ENCODE measurements at places on chromosomes 1 and 21. TPM values are rescaled to one million over a fixed set of nuclear protein-coding genes. Genes with fewer than 3 reads are reported as not detected.

DNA sequence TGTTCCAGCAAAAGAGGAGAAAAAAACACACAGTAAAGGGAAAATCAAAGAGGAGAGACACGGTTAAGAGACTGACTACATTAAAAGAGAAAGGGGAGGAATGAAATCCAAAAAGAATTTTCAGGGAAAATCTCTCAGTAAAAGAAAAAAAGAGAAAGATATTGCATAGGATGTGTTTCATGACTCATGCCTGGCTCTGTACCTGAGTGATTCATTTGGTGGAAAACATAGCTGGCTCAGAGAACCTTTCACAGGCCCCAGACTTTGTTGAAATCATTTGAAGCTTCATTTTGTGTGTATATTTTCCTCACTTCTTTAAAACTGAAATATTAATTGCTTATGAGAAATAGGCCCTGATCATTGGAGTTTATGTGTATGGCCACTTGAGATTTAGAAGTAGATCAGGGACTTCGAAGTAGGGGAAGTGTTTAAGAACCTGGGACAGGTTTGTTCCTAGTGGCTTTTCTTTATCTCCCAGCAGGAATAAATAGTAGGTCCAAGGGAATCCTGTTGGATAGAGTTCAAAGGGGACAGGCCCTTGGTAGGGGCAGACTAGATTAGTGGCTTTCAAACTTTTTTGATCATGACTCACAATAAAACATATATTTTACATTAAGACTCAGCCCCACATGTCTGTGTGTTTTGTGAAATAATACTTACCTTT, 239.1 kb upstream of the SGIP1 start:
- DNase-seq, result no peak

DNA sequence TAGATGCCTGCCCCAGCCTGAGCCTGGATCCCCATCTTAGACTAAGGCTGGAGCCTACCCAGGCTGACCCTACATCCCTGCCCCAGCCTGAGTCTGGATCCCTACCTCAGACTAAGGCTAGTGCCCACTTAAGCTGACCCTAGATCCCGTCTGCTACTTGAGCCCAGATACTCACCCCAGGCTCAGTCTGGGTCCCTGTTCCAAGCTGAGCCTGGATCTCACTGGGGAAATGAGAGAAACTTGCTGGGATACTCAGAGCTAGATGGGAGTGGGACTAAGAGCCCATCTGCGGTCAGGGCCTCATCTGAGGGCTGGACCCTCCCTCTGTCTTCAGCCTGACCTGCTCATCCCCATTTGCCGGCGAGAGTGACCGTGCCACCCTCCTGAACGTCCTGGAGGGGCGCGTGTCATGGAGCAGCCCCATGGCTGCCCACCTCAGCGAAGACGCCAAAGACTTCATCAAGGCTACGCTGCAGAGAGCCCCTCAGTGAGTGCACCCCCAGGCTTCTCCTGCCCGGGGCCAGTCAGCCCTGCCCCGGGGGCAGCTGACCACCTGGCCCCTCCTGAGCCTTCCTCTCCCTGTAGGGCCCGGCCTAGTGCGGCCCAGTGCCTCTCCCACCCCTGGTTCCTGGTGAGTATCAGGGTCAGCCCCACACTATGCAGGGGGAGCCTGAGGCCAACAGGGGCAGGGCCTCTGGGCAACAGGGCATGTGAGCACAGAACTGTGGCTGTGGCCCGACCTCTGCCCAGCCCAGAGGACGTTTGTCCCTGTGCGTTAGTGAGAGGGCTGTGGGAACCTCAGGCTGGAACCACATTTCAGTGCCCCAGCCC, 36.8 kb downstream of the TRIM11 start:
- peak; percentile 52 for DNase-seq

- DNase-seq, result peak; percentile 80
Observed at GRCh38 chr1:220787069-220787619, 431 bp downstream of the MTARC1 start.

DNA sequence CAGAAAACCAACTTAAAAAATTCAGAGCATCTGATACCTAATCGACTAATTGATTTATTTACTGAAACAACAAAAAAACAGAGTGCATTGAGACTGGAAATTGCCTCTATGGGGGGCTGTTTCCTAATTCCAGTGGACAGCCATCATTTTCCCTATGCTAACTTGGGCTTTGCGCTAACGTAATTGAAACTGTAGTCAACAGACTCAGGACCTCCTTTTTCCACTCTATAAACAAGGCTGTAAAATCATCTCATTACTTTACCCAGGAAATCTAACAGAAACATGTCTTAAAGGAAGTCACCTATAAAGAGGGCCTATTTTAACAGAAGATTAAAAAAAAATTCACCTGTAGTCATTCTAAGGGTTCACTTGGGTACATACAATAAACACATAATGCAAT, 2.1 kb downstream of the ERG start:
- no peak for DNase-seq

DNA sequence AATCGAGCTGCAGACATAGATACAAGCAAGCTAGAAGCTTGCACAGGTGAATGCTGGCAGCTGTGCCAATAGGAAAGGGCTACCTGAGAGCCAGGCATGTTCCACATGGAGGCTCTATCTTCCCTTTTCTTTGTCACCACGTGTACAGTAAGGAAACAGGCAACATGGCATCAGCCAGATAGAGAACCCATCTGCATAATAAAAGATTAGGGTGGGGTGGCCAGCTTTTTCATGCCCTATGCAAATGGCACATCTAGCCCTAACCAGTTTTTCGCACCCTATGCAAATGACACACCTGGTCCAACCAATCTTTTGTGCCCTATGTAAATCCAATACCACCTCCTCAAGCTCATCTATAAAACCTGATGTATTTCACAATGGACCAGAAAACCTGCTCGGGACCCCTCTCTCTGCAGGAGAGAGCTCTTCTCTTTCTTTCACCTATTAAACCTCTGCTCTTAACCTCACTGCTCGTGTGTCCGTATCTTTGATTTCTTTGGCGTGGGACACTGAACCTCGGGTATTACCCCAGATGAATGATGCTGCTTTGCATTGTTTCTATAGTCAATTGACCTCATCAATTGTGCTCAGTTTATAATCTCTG, 93.9 kb downstream of the SLC30A10 start:
- DNase-seq, result no peak

DNA sequence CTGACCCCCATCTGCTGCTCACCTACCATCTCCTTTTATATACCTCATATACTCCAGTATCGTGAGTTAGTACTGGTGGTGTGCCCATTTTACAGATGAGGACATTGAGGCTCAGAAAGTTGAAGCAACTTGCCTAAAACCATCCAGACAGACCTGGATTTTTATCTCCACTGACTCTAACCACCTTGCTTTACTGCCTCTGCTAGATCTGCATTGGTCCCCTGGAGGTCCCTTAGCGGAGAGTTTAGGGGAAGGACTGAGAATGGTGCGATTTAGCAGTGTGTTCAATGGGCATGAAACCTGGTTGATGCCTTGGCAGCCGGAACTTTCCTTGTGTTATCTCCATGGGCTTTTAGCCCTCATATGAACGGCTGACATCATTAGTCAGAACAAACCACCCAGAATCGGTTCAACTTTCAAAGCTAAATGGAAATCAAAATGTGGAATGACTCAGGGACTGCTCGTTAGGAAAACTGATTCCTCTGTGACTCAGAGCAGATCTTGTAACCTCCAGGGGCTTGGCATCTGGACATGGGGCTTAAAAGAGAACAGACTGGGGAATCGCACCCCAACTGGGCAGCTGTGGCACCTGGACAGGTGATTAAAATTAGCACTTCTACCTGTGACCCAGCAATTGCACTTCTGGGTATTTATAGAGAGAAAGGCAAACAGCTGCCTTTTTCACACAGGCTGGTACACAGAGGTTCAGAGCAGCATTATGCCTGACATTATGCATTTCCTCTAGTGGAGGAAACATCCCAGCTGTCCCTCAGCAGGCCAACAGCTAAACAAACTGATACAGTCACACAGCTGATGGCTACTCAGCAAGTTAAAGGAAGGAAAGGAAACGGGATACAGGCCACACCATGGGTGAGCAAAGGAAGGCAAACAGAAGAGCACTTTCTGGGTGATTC, 25.3 kb downstream of the TMEM51 start:
- DNase-seq, result no peak

GRCh38 chr1:54475946-54476516, 69.8 kb upstream of the SSBP3 start:
- DNase-seq, result peak; percentile 83

DNA sequence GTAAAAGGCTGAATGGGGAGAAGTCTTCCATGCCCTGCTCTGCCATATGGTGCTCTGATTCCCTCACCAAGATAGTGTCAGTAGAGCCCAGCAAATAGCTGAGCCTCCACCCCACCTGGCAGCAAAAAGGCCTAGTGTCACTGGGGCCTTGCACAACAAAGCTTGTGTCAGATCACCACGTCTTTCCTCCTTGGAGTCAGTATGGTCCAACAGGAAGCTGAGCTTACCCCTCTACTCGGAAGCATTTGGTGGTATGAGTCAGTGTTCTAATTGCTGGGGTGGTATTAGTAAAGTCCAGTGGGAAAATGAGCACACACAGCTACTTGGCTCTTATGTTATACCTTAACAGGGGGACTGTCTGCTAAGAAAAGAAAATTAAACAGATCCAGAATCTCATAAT, 18.7 kb upstream of the RRP15 start:
- no peak for DNase-seq

GRCh38 chr1:160657250-160657781, 10.5 kb upstream of the SLAMF1 start:
- no peak for DNase-seq

GRCh38 chr1:151197863-151198253, 494 bp upstream of the PIP5K1A start:
- DNase-seq, result peak; percentile 35

DNA sequence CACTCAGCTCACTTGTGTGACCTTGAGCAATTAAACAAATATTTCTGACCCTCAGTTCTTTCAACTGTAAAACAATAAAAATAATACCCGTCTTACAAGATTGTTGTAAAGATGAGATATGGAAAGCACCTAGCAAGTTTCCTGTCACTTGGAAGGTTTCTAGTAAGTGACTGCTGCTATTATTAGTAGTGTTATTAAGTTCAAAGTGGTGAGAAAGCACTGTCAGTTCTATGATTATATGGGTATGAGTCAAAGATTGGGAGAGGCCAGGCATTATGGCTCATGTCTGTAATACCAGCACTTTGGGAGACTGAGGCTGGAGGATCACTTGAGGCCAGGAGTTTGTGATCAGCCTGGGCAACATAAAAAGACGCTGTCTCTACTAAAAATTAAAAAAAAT, 145.4 kb downstream of the C1orf21 start:
- no peak for DNase-seq

DNA sequence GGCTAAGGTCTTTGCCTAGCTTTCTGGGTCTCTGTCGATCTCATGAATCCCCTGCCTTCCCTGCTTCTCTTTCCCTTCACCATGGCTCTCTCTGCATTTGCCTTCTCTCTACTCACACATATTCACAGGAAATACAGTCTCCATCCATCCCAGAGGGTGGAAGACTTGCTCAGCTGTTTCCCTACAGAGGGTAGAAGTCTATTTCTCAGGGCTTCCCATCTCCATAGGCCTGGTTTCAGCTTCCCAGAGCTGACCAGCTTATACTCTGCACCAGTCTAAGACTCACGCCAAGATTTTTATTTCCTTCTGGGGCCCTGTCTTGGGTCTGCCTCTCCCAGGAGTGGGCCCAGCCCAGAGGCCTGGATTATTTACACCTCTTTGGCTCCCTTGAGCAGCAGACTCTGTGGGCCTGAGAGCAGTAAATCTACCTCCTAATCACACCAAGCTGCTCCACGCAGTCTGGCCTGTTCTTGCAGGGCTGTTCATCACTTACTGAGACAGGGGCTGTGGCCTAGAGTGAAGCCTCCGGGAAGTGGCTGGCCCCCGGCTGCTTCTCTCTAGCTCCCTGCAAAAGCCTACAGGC, 102.5 kb downstream of the PLXNA2 start:
- DNase-seq, result no peak

- no peak for DNase-seq
Observed at GRCh38 chr21:31656199-31657095, 3.0 kb upstream of the SOD1 start.

DNA sequence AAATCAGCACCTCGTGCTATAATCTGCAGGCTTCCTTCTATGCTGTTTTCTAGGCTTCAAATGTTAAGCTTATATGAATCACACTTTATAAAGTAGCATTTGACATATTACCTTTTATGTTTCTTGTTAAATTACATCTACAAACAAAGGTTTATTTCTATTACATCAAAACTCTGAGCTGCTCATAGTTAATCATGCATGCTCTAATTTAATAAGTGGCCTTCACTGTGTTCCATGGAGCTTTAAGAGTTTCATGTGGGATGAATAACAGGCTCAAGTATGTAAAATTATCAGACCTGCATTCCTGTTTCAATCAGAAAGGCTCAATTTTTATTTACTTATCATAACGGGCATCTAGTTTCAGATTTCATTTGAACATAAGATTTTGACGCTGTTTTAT, 13.0 kb downstream of the SLC19A2 start:
- DNase-seq, result no peak

GRCh38 chr1:42830631-42831030, 13.4 kb upstream of the SVBP start:
- peak; percentile 44 for DNase-seq

DNA sequence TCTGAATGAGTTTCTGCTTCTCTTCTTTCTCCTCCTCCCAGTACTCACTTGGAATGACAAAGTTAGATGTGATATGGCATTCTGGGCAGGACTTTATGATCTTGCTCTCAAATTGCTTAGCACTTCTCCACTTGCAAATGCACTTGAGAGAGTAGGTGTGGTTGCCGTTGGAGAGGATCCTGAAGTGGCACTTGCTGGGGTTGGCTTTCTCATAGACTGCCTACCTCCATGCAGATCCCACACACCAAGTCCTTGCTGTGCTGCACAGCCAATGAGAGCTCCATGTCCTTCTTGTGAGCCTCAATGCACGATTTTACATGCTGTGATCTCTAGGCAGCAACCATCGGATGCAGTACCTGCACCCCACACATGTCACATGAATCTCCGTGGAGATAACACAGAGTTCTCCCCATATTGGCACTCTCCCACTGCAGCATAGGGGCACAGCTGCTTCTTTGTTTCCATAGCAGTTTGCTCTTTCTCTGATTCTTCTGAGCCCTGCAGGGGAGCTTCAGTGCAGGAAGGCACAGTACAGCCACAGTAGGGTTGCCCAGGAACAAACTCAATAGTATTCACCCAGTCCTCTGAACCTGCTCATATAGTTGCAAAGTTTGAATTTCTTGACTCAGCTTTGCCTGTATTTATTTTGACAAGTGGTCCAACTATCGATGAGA, 45.2 kb downstream of the ZNF691 start:
- no peak for DNase-seq

DNA sequence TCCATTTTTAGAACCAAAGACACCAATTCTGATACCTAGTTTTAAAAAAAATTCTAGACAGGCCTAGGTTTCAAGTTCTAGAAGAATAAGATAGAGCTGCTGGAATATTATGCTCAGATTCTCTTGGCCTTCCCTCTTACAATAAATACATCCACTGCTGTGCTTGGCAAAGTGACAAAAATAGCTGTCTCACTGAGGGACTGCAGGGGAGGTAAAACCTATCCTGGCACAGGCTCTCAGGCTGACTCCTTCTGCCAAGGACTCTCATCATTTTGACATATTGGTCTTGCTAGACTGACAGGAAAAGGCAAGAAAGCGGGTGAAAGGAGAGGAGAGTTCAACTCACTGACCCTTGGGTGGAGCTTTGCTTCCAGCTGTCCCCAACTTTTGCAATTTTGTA, 197.0 kb upstream of the LHX8 start:
- no peak for DNase-seq

RAB29 gene
- 7.6 TPM for total RNA-seq

VAMP4 gene
- total RNA-seq, result 8.2 TPM

IFNLR1 gene
- total RNA-seq, result 4.8 TPM

GPR37L1 gene
- not detected for total RNA-seq

Measured in H7 (cell line).